ENCODE measurements at places on chromosomes 6 and 20.

- peak; percentile 42 for DNase-seq
Observed at GRCh38 chr20:1946762-1947534, 46.9 kb downstream of the PDYN start.

DNA sequence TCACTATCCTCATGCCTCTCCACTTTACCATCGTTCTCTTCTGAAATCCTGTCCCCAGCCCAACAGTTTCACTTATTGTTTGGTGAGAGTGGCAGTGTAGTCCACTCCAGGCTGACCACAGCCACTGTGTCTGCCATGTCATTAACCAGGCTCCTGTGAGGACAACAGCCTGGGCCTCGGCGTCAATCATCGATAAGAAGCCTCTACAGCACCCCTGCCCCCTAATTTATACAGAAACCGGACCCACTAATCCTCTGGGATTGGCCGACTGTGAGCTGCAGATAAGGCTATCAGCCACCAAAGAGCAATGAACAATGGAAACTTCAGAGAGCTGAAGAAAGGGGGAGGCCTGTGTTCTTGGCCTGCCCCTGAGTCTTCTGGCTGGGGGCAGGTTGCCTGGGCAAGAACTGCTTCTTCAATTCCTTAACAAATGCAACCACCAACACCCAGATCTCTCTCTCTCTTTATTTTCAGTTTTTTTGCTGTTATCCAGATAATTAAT is 3.4 kb downstream of the EGFL8 start:
- DNase-seq = no peak

- no peak for DNase-seq
Observed at GRCh38 chr6:78593898-78594667, 273.3 kb upstream of the IRAK1BP1 start.

- DNase-seq = no peak
Observed at GRCh38 chr6:159037756-159038290, 7.0 kb downstream of the TAGAP start.

- DNase-seq = peak; percentile 36
Observed at GRCh38 chr6:34145161-34146020, 496 bp downstream of the GRM4 start.

GRCh38 chr6:15485936-15486335 is 176.9 kb downstream of the DTNBP1 start:
- no peak for DNase-seq

DNA sequence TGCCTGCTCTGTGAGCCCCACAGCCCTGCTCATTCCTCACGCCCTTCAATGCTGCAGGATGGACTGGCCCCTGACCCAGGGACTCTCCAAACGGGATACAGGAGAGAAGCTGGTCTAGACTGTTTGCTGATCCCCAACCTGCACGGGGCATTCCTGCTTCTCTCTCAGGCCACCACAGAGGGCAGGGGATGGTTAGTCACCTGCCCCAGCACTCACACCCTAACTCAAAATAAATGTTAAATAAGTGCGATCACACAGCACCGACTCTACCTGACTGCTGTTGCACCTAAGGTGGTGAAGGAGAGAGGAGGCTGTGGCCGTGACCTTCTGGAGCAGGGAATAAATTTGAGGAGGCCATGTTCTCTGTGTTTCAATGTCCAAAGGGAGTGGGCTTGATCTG is 39.9 kb upstream of the TGM6 start:
- no peak for DNase-seq

DNA sequence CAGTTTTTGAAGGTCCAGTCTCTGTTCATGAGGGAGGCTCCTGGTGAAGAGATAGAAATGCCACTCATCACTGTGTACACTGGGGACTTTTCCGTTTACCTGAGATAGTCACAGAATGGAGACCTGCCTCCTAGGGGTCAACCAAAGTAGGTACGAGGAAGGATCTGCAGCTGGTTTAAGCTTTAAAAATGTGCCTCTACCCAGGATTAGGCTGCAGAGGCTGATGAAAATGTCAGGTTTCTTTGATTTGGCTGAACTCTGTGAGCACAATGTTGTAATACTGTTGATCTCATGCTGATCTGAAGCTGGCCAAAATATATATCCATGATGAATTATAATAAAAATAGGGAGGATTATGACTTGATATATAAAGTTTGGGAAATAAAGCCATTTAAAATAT is 182.7 kb downstream of the ADAT2 start:
- no peak for DNase-seq

- DNase-seq = peak; percentile 88
Observed at GRCh38 chr6:148972481-148972880, 225.7 kb downstream of the UST start.

DNA sequence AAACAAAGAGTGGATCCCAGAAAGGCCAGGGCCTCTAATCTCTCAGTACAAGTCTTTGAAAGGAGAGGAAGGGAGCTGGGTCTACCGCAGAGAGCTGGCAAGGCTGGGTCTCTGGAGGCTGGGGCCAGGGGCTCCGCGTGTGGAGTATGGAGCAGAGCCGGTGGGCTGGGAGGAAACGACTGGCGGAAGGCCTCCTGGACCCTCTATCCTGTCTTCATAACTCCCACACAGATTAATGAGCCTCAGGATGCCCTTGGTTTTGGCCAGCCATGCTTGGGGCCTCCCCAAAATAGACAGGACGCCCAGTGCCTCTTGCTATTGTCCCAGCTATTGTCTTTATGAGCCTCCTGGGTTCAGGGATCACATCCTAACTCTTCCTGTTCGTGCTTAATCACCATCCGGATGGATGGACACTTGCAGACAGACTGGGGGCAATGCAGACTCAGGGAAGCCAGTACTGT is 306.4 kb downstream of the DHX35 start:
- no peak for DNase-seq

- DNase-seq = peak; percentile 69
Observed at GRCh38 chr20:17854307-17854903, 114.2 kb downstream of the SNX5 start.

GRCh38 chr6:70391492-70391891 is 21.8 kb upstream of the FAM135A start:
- DNase-seq = no peak

DNA sequence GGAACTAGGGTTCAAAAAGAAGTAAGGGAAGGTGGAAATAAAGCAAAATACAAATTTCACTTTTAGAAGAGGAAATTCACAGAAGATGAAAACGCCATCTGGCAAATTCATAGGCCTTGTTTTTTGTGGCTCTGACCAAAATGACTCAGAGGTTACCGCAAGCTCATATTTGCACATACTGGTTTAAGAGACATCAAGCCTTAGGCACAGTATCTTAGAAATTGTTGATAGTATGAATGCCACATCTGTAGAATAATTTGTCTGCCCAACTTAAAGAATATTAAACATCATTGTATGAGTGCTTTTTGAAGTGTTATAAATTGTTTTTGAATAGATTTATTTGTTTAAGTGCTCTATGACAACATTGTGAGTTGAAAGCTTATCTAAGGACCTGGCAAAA is 10.6 kb downstream of the TAAR1 start:
- DNase-seq = no peak

DNA sequence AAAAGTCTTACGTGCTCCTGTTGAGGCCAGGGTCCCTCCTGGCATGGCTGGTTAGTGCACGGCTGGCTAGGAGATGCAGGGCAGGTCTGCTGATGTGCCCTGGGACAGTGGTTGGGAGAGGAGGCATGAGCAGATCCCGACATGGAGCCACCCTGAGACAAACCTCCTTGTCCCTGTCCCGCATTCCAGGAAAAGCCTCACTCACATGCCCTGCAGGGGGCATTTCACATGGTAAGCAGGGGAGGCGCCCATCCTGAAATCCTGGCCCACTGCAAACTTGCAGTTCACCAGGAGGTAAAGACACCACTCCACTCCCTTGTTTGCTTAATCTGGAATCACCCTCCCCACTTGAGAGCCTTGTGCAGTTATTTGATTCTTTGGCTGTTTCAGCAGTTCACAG is 116.7 kb upstream of the SLC24A3 start:
- no peak for DNase-seq

- no peak for DNase-seq
Observed at GRCh38 chr6:21438986-21439352, 154.6 kb upstream of the SOX4 start.

- DNase-seq = no peak
Observed at GRCh38 chr20:32979201-32979998, 24.8 kb downstream of the SUN5 start.

DNA sequence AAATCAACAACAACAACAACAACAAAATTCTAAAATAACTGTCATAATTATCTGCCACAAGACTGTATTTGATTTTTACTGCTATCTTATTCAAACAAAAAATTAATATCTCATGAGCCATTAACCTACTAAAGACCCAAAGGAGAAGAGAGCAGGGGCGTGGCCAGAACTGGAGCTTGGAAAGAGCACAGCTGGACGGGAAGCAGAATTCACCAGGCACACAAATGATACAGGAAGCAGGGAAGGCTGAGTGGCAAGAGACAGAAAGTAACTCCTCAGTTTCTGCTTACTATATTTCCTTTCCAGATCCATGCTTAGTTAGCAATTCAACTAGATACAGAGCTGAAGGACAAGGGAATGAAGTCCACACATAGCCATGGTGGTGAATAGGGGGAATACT is 54.4 kb downstream of the FKBP5 start:
- DNase-seq = no peak

- no peak for DNase-seq
Observed at GRCh38 chr6:144325232-144325631, 40.1 kb downstream of the UTRN start.

- DNase-seq = peak; percentile 57
Observed at GRCh38 chr6:16334671-16335070, 96.3 kb downstream of the GMPR start.

GRCh38 chr20:3071610-3072529 is at the start of gene OXT:
Gene OXT (plus strand): TSS chr20:3071620. CDS start chr20:3071656, 36 bp downstream.
- DNase-seq = no peak

DNA sequence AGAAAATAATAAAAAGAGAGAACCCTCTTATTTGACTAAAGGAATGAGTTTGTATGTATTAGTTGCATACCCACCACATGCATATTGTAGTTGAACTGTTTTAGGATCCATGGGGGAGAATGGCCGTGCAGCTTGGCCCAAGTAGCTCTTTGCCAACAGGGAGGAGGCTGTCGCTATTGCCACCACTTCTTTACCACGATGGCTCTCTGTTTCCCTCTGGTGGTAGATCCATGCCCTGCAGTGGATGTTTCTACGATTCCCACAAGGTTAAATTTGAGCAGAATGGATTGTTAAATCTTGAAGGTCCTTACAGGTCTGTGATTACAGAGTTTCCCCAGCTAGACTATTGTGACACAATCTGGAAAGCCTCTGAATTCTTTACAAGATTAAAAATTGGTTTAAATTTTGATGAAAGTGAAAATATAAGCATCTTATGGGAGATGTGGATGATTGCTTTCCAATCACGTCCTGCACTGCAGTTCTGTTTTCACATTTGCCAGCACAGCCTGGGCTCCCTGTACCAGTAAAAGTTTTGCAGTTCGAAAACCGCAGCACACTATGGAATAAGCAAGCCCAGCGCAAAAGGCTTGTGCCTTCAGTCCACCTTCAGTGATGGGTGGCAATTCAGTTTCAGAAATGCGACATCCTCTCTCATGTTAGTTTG is 34.4 kb upstream of the FNDC1 start:
- DNase-seq = peak; percentile 78

GRCh38 chr6:136751991-136752390 is 40.3 kb downstream of the MAP3K5 start:
- DNase-seq = no peak

DNA sequence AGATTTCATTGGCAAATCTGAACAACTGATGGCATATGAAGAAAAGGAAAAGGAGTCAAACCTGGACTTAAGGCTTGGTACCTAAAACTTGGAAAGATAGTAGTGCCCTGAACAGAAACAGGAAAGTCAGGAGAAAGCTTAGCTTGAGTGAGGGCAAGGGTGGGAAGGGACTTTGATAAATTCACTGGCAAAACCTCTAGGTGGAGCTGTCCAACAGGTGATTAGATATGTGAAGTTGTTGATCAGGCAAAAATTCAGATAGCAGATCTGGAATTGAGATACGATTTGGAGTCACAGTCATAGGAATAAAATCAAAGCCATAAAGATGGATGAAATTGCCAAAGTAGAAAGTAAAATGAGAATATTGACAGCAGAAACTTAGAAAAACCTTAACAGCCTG is 16.1 kb upstream of the ZNF292 start:
- DNase-seq = no peak

GRCh38 chr6:14699803-14700601 is 545.9 kb upstream of the JARID2 start:
- no peak for DNase-seq

- no peak for DNase-seq
Observed at GRCh38 chr6:38153798-38154345, 334.3 kb downstream of the ZFAND3 start.

- no peak for DNase-seq
Observed at GRCh38 chr6:64128301-64129024, 492.9 kb downstream of the PHF3 start.

DNA sequence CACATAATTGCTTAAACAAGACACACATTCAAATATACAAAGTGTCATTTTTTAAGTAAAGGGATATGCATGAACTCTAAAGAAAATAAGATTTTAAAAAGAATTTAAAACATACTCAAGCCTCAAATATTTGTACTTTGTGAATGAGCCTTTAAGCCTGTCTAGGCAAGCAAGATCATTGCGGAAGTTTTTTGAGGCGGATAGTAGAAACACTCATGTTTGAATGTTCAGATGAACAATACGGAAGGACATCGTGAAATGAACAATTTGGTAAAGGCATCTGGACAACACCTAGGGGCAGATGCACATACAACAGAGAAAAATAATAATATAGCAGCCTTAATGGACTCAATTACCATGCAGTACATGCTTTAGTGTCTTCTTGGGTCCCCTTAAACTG is 928.9 kb downstream of the TFAP2A start:
- DNase-seq = no peak

DNA sequence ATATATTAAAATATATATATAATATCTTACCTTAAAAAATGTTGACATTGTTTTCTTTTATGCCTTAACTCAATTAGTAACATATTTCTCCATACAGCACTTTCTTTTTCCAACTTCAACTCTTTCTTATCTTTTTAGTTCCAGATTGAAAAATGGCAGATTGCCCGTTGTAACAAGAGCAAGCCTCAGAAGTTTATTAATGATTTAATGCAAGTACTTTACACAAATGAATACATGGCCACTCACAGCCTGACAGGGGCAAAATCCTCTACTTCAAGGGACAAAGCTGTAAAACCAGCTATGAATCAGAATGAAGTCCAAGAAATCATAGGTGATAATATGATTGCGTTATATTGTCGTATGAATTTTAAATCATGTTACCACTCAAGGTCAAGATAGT is 29.4 kb upstream of the KIAA1586 start:
- DNase-seq = no peak

DNA sequence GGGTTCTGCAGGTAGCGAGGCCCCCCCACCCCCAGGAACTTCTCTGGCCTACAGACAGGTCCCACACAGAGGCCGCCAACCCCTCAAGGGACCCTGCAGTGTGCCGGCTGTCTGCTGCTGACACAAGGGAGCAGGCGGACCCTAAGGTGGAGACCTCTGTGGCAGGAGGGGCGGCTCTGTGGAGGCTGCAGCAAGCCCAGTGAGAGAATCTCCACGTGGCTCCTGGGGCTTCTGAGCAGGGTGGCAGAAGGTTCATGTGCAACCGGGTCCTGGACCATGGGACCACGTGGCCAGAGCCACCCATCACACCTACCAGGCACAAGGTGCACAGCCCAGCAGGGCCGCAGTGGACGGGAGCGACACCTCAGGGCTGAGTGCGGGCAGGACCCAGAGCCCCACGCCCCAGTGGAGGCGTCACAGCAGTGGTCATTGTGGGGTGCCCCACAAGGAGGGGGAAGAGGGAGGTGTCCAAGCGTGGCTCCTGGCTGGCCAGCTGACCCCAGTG is 4.3 kb downstream of the ARFRP1 start:
- DNase-seq = peak; percentile 73

All from pancreas (tissue), 10 donors.